ENCODE measurements at places on chromosomes 12 and 14.

- no peak for DNase-seq
Measured at GRCh38 chr12:79842630-79843029, 92.3 kb downstream of the PPP1R12A start.

DNA sequence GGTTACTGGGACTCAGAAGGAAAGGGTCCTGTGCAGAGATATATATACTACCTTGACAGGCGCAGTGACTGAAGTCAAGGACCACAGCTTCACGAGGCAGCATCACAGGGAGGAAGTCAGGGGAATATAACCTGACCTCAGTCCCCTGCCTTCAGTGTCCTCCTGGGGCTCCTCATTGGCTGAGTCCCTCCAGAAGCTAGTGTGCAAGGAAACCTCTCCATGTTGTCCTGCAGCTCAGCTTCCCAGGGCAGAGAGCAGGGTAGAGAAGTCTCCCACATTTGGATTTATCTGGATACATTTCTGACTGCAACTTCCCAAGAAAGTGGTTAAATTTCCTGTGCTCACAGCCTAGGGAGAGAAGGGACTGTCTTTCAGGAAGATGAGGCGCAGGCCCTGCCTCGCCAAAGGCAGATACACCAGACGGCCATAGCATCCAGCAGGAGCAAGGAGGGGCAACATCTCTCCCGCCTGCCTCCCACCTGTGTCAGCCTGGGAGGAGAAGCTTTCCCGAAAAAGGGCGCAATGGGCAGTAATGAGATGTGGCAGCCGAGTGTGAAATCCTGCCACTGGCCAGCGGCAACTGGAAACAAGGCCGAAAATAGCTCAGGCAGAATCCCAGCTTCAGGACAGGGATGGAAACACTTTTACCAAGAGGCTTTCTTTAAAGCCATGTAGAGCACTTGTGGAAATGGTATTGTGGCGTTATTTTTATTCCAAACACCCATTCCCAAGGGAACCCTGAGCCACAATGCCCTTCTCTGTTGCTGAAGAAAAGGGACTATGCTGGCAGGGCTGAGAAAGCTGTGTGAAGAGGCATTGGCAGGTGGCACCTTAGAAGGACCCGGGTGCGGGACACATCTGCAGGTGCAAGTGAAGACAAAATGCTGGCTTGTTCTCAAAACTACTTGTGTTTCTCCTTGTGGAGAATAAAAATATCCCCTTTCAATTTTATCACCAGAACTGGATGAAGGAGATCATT is 54.9 kb upstream of the HIF1A start:
- no peak for DNase-seq

- DNase-seq, result no peak
Measured at GRCh38 chr12:60842181-60842580, 1246.4 kb downstream of the SLC16A7 start.

DNA sequence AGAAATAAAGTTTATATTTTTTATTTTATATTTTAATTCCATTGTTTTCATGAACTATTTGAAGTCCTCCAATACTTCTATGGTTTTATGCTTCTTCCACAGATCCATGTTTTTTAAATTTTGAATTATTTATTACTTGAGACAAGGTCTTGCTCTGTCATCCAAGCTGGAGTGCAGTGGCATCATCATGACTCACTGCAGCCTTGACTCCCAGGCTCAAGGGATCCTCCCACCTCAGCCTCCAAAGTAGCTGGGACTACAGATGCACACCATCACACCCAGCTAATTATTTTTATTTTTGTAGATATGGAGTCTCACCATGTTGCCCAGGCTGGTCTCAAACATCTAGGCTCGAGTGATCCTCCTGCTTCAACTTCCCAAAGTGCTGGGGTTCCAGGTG is 28.8 kb upstream of the DLGAP5 start:
- no peak for DNase-seq

GRCh38 chr12:19299765-19300164 is 139.5 kb upstream of the AEBP2 start:
- DNase-seq, result no peak

GRCh38 chr12:11827091-11828061 is 177.9 kb downstream of the ETV6 start:
- no peak for DNase-seq

DNA sequence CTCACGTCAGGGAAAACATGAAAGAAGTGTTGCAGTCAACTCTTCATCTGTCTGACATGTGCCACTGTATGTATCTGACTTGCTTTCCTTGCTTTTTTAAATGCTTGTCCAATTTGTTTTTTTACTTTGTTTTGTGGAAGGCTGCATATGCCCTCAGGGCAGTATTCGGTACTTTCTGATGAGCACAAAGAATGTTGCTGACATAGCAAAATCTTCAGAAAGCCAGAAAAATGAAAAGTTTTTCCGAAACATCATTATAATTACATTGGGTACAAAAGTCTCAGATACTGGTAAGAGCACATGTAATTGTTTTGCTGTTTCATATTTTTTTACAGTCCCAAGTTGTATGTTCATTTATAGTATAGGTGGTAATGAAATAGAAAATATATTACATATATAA is 144.3 kb downstream of the NTS start:
- DNase-seq, result no peak

DNA sequence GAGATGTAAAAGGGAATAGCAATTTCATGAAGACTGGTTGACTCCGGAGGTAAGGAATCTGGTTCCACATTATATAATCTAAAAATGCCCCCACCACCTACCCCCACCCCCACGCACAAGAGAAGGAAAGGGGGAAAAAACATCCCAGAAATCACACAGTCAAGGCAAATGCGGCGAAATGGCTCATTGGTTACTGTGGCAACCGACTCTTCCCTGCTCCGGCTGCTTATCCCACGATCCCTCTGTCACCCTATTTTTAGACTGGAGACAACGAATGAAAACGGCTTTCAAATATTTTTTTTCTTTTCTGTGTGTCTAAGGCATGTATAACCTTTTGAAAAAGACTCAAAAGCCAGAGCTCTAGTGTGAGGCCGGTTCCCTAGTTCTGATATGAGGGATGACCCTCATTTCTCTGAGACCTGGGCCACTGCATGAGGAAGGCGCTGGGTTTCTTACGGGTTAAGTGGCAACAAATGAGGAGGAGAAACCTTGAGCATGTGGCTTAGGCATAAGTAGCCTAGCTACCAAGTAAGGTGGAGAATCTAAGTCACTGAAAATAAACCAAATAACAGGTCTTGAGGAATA is 148.3 kb upstream of the GRIN2B start:
- no peak for DNase-seq

DNA sequence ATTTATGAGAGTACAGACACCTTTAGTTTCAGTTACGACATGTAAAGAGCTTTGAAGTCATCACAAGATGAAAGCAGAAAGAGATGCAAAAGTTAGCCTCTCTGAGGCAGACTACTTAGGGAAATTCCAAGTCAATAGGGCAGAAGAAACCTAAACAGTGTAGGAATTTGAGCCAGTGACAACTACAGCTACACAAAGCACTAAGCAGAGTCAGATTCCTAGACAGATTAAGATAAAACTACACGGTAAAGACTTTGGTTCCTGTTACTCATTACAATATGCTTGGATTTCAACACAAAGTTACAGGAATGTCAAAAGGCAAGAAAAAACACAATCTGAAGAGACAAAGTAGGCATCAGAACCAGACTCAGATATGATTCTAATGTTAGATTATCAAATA is 1302.3 kb downstream of the FSCB start:
- DNase-seq, result no peak

GRCh38 chr14:94403312-94403932 is 15.0 kb upstream of the SERPINA1 start:
- DNase-seq, result no peak

DNA sequence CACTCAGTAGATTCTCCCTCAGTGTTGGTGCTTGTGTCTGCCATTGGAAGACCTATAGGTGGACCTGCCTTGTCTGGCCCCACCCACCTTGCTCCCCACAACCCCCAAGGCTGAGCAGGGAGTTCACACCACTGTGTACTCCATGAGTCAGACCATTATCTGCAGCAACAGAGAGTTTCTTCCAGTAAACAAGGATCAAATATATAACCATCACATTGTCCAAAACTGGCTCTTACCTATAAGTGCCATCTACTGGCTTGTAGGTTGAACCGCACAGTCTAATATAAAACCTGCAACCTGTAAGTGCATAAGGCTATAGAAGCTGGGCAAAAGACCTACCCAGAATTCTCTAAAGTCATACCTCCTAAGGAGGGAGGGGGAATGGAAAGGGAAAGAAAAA is 7.9 kb downstream of the TAS2R13 start:
- no peak for DNase-seq

GRCh38 chr12:77777274-77777673 is 53.4 kb upstream of the NAV3 start:
- no peak for DNase-seq

DNA sequence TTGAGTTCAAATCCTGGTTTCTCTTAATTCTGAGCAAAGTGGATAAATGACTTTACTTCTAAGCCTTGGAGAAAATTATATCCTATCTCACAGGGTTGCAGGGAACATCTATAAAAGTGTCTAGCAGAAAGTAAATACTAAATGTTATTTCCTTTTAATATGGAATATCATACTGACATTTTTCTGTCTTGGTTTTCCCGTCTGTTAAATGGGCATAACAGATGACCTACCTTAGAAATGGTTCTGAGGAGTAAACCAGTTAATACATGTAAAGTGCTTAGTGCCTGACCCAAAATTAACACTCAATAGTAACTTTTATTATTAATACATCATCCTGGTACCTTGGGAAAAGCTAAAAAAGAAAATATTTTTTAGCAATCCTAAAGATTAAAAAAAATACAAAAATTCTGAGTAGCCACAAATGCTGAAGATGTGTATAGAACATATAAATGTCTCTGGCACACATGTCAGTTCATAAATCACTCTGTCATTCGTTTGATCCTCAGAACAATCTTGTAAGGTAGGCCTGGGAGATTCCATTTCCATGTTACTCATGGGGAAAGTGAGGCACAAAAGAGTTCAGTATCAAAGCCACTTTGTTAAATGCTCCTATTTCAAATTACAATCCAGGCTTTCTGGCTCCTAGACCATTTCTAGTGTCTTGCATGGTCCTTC is 1.3 kb downstream of the VIPAS39 start:
- DNase-seq, result no peak

- DNase-seq, result no peak
Measured at GRCh38 chr12:13890943-13891342, 90.5 kb downstream of the GRIN2B start.

DNA sequence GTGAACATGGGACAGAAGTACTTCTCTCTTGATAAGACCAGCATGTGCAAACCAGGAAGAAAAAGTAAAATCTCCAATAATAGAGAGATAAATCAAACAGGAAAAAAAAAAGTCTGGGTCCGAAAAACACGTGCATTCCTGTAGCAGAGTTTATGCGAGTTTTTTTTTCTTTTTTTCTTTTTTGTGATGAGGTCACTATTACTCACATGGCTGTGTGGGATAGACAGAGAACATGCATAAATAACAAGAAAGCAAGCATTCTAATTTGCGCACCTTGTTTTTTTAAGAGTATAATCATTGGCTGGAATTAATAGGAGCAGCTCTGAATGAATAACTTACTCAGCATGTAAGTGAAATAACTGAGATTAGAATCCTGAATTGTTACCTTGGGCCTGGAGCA is 91.9 kb upstream of the CPM start:
- no peak for DNase-seq

GRCh38 chr12:117076410-117077372 is 22.5 kb downstream of the TESC start:
- DNase-seq, result no peak

DNA sequence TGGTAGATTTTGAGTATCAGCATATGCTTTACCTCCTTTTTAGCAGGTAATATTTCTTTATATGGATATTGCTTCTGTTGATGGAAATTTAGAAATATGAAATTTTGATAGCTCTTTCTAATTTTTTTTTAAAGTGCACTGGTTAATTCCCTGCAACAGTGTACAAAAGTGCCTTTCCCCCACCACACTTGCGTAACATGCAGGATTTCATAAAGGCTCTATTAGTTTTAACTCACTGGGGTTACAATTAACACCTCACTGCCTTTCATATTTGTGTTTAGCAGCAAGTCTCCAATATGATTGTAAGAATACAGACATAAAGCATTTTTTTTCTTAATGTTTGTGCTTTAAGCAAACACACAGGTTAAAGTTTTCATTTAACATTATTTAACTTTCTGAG is 25.6 kb downstream of the MNAT1 start:
- DNase-seq, result no peak

DNA sequence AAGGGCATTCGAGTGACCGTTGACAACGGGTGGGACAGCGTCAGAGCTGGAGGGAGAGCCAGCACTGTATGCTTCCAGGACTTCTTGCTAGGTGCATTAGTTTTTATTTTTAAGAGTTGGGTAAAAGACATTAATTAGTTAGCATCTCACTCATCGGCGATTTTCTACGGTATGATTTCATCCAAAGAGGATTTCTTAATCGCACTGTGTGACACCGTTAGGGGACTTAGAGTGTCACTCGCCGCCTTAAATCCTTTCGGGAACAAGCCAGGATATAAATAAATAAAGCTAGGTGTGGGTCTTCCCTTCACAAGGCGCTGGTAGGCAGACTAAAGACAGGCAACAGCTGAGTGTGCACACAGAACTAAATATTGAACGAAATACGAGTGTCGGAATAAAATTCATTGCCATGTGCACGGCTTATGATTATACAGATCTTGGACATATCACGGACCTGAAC is 869 bp upstream of the NOVA1 start:
- no peak for DNase-seq

DNA sequence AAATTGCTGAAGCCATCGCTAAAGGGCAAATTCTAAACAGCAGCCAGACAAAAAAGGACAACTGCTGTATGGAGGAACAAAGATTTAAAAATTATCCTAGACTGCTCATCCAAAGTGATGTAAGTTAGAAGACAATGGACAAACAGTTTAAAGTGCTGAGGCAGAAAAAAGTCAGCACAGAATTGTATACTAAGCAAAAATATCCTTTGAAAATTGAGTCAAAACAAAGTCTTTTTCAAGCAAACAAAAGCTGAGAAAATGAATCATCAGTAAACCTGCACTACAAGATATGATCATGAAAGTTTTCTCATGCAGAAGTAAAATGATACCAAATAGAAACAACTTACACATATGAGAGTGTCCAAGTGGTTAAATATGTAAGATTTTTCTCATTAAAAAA is 43.6 kb downstream of the EML5 start:
- no peak for DNase-seq

- DNase-seq, result no peak
Measured at GRCh38 chr14:74636424-74637177, 24.6 kb upstream of the LTBP2 start.

- no peak for DNase-seq
Measured at GRCh38 chr14:22533057-22533704, 55.8 kb downstream of the DAD1 start.

DNA sequence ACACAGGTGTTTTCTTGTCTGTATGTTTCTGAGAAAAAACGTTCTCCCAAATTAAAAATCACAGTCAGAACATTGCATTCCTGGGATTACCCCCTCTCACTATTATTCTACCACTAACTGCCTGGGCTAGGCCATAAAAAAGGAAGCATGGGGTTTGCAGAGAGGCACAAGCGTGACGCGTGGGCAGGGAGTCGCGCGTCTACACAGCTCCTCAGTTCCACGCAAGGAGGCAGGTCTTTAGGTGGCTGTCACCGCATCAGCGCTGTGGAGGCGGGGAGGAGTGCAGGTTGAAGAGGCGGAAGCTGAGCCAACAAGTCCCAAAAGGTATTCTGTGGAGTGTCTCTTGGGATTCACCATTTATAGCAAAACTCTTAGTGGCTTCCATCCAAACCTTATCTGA is 109.9 kb downstream of the RIMBP2 start:
- no peak for DNase-seq
